Forelimb muscle (tissue), 1 donor: ENCODE measurements at places on chromosomes 2 and 18. TPM values are rescaled to one million over a fixed set of nuclear protein-coding genes. Genes with fewer than 3 reads are reported as not detected.

Gene MRPS5
- polyA plus RNA-seq = 67.5 TPM

DNA sequence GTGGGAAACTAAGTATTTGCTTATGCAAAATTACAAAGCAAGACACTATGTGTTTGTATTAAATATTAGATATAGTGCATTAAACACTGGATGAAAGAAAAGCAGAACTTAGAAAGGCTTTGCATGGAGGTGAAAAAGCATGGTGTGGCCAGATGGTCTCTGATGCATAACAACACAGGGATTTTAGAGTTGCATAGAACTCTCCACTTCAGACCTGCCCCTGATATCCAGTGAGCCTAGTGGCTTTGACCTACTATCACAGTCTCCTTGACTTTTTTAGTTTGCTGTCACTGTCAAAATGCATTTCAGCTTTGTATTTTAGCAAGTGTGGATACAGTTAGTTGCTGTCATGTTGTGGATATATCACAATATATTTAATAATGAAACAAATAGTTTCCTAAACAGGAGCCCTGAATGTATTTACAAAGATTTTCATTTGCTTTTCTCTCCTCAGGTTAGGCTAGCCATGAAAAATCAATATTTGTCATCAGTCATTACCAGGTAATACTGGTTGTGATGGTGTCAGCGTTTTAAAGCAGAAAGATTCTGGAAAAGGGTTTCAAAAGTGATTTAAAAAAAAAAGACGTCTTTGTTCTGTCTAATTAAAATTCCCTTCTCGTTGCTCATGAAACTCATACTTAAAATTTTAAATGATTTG, 5.2 kb downstream of the CSRNP3 start:
- no peak for DNase-seq

Gene SERPINB7
- not detected for polyA plus RNA-seq

DNA sequence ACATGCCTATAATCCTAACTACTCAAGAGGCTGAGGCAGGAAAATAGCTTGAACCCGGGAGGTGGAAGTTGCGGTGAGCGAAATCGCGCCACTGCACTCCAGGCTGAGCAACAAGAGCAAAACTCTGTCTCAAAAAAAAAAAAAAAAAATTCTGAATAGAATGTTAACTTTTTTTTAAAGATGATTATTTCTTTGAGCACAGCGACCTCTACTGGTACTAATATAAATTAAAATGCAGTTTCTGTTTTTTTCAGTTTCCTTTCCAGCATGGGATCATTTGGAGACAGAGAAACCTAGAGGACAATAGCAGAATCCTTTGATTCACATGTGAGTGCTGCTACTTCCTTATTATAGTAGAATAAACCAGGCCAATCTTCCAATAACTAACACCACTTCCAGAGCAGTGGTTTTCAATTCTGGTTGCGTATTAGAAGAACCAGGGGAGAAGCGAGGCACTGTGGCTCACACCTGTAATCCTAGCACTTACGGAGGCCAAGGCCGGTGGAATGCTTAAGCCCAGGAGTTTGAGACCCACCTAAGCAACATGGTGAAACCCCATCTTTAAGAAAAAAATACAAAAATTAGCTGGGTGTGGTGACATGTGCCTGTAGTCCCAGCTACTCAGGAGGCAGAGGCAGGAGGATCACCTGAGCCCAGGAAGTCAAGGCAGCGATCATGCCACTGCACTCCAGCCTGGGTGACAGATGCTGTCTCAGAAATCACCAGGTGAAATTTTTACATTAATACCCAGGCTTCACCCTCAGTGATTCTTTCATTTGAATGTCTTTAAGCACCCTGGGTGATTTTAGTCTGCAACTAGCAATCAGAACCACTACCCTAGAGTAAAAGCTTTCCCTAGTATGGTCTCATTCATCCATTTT, 10.1 kb downstream of the SRSF7 start:
- no peak for DNase-seq

Gene CCDC141
- 79.4 TPM for polyA plus RNA-seq

- DNase-seq = no peak
These were observed 24.3 kb downstream of the WDSUB1 start for GRCh38 chr2:159262226-159262625.

DNA sequence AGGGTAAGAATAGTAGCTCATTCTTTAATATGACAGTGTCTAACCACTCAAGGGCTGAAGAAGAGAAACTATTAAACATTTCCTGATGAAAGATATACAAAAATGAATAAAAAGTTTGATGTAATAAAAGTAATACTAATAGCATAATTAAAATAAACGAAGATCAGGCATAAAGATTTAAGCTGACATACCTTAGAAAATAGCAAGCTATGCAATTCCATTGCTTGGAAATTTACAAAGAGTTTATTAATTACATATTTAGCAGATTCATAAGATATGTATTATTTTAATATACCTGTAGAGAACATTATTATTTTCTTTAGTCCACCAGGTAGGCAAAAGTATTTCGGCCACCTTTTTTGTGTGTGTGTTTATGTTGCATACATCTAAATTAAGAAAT, 229.4 kb downstream of the GCA start:
- no peak for DNase-seq

GRCh38 chr2:28751956-28752630, 463 bp downstream of the PPP1CB start:
- DNase-seq = no peak

Gene LYG2
- polyA plus RNA-seq = 0.22 TPM

Gene KIF3C
- polyA plus RNA-seq = 8.3 TPM

DNA sequence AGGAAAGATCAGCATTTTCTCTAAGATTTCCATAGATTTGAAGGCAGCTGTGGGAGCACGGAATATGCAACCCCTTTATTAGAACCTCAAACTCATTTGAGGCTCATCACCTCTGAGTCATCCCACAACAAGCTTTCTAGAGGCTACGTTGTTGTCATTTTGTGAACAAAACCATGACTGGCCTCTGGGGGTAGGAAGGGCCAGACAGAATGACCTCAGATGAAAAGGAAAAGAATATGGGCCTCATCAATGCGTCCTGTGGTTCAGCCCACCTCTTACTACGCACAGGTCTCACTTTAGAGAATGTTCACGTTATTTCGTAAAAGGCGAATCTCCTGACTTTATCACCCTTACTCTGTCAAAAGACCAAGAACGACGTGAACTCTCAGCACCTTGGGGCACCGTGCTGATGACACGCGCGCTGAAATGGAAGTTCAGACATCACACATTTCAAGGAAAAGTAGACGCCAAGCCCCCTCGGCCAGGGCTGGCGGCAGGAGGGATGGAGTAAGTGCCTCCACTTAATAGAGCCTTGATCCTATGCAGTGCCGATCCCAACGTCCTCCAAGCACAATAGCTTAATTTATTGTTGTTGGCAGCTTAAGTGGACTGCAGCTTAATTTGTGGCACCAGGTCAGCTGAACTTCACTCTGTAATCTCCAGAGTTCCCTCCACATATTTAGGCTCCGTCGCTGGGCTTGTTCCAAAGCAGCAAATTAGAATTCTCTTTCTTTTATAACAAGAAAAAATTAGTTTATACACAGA, 208.3 kb downstream of the EIPR1 start:
- DNase-seq = no peak

GRCh38 chr18:46668135-46668534, 11.1 kb upstream of the LOXHD1 start:
- DNase-seq = no peak

GRCh38 chr18:2971741-2972552, 41.0 kb downstream of the LPIN2 start:
- no peak for DNase-seq

- DNase-seq = no peak
These were observed 8.4 kb upstream of the INO80C start for GRCh38 chr18:35506024-35506712.

DNA sequence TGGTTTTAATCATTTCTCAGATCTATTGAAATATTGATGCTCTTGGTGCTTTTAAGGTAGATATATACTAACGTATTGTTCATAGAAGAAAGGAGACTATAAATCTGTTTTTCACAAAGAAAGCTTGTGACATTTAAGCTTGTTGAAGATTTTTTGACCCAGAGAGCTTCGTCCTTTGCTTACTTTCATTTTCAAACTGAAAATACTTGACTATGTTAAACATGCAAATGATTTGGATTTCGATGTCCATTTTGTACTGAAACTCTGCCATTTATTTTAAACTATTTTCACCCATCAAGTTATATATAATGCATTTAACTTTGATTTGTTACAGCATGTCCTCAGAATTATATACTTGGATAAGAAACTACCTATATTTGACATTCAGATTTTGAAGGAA, 85.2 kb downstream of the SLC4A10 start:
- no peak for DNase-seq

Gene LYG1
- polyA plus RNA-seq = 2.8 TPM

GRCh38 chr2:151478011-151478410, 68.3 kb downstream of the RIF1 start:
- no peak for DNase-seq

DNA sequence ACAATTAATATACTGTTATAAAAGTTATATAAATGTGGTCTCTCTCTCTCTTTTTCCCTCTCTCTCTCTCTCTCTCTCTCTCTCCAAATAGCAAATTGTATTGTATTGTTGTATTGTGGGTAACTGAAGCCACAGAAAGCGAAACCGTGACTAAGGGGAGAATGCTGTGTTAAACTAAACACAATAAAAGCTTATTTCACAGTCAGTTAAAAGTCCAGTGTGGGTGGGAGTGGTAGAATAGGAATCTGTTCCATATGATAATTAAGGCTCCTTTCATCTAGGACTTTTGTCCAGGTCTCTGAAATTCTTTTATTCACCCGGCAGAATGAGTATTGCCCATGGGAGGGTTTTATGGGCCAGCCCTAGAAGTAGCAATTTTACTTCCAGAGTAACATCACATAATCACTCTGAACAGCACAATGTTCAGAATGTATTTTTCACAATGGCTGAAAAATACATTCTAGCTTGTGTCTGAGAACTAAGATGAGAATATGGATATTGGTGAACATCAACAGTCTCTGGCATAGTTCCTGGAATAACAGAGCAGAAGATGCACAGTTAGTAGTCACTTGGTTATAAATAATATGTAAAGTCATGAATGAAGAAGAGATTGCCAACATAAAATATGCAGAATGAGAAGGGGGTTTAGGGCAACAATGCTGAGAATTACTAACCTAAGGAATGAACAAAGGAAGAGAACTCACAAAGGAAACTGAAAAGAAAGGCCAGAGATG, 399.1 kb downstream of the PLCL1 start:
- no peak for DNase-seq

GRCh38 chr2:58769111-58769863, 528.2 kb upstream of the FANCL start:
- DNase-seq = no peak

- no peak for DNase-seq
These were observed 52.5 kb downstream of the SETBP1 start for GRCh38 chr18:44733069-44733753.

Gene TEKT4
- not detected for polyA plus RNA-seq

DNA sequence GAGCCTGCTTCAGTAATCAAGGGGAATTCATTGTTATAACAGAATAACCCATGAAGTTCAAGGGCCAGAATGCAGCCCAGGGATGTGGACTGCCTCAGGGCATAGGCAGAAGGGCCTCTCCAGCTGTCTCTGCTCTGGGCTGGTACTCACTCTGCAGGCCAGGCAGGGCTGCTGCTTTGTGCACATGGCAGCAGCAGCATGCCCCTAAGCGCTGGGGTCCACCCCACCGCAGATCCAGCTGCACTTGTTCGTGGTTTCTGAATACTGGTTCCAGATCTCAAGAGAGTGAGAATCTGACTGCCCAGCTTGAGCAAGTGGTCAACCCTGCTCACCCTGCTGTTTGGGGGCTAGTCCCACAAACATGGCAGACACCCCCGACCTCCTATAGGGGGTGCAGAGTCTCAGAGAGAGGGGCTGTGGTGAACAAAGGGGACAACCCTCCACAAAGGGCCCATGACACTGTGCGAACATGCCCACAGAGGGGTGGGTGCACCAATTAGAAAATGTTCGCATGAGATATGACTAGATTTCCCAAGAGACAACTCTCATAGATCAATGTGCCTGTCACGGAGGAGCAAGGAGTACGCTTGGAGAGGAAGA, 87.3 kb downstream of the ACTR3 start:
- no peak for DNase-seq

- no peak for DNase-seq
These were observed 86.9 kb downstream of the SH3YL1 start for GRCh38 chr2:176917-177316.

DNA sequence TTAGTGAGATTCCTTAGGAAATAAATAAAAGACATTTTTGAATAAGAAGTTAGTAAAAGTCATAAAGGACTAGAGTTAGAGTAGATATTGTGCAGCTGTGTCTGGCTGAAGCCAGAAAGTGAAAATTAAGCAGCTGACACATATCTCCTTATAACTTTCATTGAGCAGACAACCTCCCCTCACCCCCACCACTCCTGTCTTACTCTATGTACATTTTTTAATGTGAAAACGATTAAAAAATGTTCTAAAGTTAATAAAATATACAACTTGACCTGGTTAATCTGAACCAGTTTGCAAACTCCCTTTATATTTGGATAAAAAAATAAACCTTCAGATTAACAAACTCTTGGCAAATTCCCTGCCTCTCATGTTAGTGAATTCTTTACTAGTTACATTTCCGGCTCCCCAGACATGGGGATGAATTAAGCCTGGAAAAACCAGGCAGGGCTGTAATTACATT, 462.8 kb downstream of the MEIS1 start:
- no peak for DNase-seq

GRCh38 chr2:120432976-120433815, 87.3 kb downstream of the INHBB start:
- DNase-seq = no peak

Gene LIMS4
- 3.8 TPM for polyA plus RNA-seq

GRCh38 chr2:193409951-193410350, 1215.2 kb upstream of the TMEFF2 start:
- no peak for DNase-seq

DNA sequence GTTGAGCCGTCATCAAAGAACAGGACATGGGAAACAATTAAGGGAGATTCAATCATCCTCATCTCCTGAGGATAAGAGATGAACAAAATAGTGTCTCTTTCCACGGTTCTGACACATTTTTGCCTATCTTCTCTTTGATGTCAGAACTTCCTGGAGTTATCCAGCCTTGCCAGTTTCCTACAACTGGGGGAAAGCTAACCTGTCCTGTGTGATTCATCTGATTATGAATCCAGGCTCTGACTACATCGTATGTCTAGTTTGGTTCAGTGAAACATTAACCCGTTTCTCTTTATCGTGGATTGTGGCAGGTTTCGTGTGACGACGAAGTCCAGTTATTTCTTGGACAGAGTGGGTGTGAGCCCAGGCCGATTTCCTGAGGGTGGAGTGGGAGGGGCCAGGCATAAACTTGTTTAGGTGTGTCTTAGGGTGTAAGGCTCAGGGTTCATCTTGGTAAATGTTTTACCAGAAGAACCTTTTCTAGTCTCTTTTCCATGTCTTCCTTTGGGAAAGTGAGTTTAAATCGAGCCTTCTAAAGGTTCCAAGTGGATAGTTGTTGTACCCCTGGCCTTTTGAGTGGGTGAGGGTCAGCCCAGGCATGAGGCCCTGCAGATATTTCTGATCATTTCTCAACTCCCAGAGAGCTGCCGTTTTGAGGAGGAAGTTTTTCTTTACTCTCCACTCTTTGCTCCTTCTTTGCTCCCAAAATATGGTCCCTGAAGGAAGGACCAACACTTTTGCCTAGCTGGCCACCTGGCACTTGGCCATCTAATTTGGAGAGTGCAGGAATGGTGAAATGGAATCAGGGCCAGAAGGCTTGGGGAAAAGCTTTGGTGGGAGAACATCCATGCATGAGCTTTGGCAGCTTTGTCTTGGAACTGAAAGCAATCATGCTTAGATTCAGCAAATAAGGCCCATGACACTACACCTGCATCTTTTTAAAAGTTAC, 50.4 kb upstream of the FZD5 start:
- no peak for DNase-seq

Gene ARHGAP15
- polyA plus RNA-seq = 8.1 TPM

Gene ASPRV1
- polyA plus RNA-seq = 2.9 TPM

GRCh38 chr18:25423267-25423666, 71.3 kb upstream of the ZNF521 start:
- DNase-seq = no peak
